ENCODE measurements at places on chromosomes 16 and 17. TPM values are rescaled to one million over a fixed set of nuclear protein-coding genes. Genes with fewer than 3 reads are reported as not detected.
A peak's percentile ranks its signal among the peaks of the same experiment; 100 is the strongest.

The TLCD3B gene
- 1.2 TPM for total RNA-seq

The GRIN2C gene
- not detected for total RNA-seq

The CTRB2 gene
- total RNA-seq, result not detected

The SPN gene
- 122 TPM for total RNA-seq

The KCNAB3 gene
- total RNA-seq, result 8.4 TPM

The RIPOR1 gene
- total RNA-seq, result 13.9 TPM

DNA sequence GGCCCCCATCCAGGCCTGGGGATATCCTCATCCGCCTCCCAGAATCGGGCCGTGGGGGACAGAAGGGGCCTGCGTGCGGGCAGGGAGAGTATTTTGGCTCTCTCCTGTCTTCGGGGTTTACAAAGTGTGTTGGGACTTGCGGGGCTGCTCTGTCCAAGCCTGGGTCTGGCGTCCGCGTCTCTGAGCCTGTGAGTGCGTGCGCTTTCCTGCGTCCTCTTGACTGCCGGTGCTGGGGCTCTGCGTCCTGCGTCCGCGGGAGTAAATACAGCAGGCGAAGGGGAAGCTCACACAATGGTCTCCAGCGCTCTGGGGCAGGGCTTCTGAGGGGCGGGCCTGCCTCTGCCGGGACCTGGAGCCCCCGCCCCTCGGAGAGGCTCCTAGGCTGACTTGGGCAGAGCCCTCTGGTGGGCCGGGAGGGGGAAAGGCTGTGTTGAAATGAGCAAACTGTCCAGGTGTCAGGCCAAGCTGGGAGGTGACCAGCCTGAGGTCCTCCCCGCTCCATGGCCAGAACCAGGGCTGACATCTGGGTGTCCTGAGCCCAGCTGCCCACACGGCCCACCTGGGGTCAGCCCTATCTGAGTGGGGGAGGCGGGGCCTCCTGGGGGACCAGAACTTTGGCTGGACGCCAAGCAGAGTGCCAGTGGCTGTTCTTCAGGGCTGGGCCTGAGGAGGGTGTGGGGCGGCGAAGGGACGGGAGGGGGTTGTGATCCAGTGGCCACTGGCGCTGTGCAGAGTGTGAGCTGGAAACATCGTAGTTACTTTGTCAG, 233.6 kb downstream of the SEC14L1 start:
- H3K27me3 ChIP-seq, result no peaks in the 10 kb centered on the region
- H3K4me1 ChIP-seq, result peaks cover 62% of the 10 kb centered on the region
- H3K36me3 ChIP-seq, result peaks cover 2% of the 10 kb centered on the region
- H3K4me3 ChIP-seq, result peak overlapping the region; percentile 81

- H3K27ac ChIP-seq, result no peak overlapping the region
- no peak overlapping the region for H3K4me3 ChIP-seq
- no peak for DNase-seq
- no peaks in the 10 kb centered on the region for H3K27me3 ChIP-seq
Measured at GRCh38 chr16:87361916-87362619, 21.5 kb downstream of the FBXO31 start.

- peaks cover 8% of the 10 kb centered on the region for H3K4me1 ChIP-seq
- H3K36me3 ChIP-seq, result no peaks in the 10 kb centered on the region
- no peak overlapping the region for H3K4me3 ChIP-seq
- no peak for DNase-seq
Measured at GRCh38 chr17:80224683-80225082, 4.5 kb downstream of the SLC26A11 start.

GRCh38 chr16:31001507-31002249, 8.8 kb downstream of the STX1B start:
- DNase-seq, result no peak
- H3K4me1 ChIP-seq, result no peaks in the 10 kb centered on the region
- no peaks in the 10 kb centered on the region for H3K27me3 ChIP-seq
- H3K27ac ChIP-seq, result no peak overlapping the region

- no peak overlapping the region for H3K4me3 ChIP-seq
- peaks cover 19% of the 10 kb centered on the region for H3K4me1 ChIP-seq
- no peaks in the 10 kb centered on the region for H3K36me3 ChIP-seq
- peak; percentile 28 for DNase-seq
Measured at GRCh38 chr17:33968350-33969044, 286.6 kb upstream of the CCL2 start.

- DNase-seq, result no peak
- no peak overlapping the region for H3K27ac ChIP-seq
- no peaks in the 10 kb centered on the region for H3K4me1 ChIP-seq
- H3K4me3 ChIP-seq, result no peak overlapping the region
- no peaks in the 10 kb centered on the region for H3K36me3 ChIP-seq
- peaks cover 3% of the 10 kb centered on the region for H3K27me3 ChIP-seq
Measured at GRCh38 chr17:43572368-43572980, 26.3 kb upstream of the ETV4 start.

- no peaks in the 10 kb centered on the region for H3K36me3 ChIP-seq
- H3K4me3 ChIP-seq, result no peak overlapping the region
- H3K4me1 ChIP-seq, result no peaks in the 10 kb centered on the region
- H3K27me3 ChIP-seq, result peaks cover 1% of the 10 kb centered on the region
- no peak for DNase-seq
Measured at GRCh38 chr16:11968577-11968976, 3.6 kb downstream of the TNFRSF17 start.

- peaks cover 15% of the 10 kb centered on the region for H3K27me3 ChIP-seq
- no peak overlapping the region for H3K27ac ChIP-seq
- no peak for DNase-seq
- H3K4me3 ChIP-seq, result no peak overlapping the region
Measured at GRCh38 chr16:27819356-27819755, 244.2 kb downstream of the GSG1L start.

GRCh38 chr17:7477392-7478275, 1.8 kb downstream of the ZBTB4 start:
- no peaks in the 10 kb centered on the region for H3K27me3 ChIP-seq
- H3K27ac ChIP-seq, result peak overlapping the region; percentile 92
- H3K4me3 ChIP-seq, result peak overlapping the region; percentile 90
- peaks cover 17% of the 10 kb centered on the region for H3K36me3 ChIP-seq

DNA sequence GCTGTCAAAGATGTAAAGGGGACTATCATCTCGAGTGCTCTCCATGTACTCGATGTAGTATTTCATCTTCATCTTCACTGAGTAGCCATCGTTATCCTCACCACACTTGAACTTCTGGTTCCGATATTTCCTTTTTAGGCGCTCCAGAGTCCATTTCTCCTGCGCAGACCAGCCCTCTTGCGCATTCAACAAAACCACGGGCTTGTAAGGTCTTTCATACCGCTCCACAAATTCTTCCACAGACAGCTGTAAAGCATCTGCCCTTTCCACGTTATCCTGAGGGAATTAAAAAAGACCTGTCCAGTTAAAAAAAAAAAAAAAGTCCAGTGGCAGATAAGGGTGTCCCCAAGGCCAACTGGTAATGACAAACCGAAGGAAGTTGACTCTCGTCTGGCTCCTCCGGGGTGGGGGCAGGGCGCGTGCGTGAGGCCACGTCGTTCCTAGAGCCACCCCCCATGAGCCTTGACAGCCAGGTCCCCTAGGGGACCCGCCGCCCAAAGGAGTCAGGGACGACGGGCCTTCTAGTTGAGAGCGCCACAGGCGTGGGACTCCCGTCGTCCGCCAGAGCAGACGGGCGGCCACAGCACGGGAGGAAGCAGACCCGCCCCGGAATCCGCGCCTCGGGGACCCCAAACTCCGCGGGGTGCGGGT, 701 bp downstream of the JMJD6 start:
- H3K36me3 ChIP-seq, result peaks cover 66% of the 10 kb centered on the region
- H3K4me3 ChIP-seq, result peak overlapping the region; percentile 98
- peak; percentile 80 for DNase-seq
- peak overlapping the region; percentile 94 for H3K27ac ChIP-seq
- peaks cover 39% of the 10 kb centered on the region for H3K4me1 ChIP-seq

DNA sequence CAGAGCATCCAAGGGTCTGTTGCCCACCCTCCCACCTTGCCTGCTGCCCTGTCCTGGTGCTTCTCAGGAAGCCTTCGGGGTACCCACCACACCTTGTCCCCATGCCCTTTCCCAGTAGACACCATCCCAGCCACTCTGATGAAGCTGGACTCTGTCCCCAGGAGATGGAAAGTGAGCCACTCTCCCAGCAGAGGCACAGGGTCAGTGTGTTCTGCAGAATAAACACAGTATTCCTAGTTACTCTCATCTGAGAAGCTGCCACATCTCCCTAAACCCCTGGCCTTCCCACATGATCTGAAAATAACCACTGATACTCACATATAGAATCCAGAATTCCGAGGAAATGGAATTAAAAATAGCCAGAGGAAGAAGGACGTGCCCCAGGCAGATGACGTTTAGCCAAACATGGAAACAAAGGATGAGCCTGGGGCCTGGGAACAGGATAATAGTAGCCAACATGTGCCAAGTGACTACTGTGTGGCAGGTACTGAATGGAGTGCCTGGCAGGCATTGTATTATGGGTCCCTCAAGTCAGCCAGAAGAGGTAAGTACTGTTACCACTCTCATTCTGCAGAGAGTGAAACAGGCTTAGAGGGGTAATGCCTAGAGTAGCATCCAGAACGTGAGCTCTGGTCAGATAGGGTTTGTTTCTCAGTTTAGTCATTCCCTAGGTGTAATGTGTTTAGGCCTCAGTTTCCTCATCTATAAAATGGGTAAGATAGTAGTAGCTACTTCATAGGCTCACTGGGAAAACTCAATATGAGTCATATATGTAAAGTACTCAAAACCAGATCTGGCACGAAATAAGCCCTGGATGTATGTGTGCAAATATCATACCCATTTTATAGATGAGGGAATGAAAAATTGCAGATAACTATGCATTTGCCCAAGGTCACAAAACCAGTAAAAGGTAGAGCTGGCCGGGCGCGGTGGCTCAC, 20.8 kb upstream of the PEMT start:
- H3K36me3 ChIP-seq, result peaks cover 2% of the 10 kb centered on the region
- H3K4me1 ChIP-seq, result peaks cover 4% of the 10 kb centered on the region

DNA sequence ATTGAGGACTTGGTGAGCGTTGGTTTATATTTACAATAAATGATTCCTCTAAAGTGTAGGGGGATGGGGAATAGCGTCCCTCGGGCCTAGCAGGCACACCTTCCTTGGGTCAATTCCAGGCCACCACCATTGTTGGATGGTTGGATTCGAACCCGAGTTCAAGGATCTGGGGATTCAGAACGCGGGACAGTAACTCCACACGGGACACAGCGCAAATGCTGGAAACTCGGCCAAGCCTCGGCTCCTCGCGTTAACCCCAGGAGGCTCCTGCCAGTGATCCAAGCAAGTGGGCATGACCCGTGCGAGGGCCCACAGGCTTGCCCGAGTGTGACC, 613 bp downstream of the B9D1 start:
- peaks cover 4% of the 10 kb centered on the region for H3K27me3 ChIP-seq
- no peak overlapping the region for H3K27ac ChIP-seq
- no peak for DNase-seq
- H3K4me3 ChIP-seq, result peak overlapping the region; percentile 82

GRCh38 chr17:80683625-80684104, 139.0 kb downstream of the RPTOR start:
- no peak overlapping the region for H3K4me3 ChIP-seq
- peaks cover 24% of the 10 kb centered on the region for H3K4me1 ChIP-seq
- no peak overlapping the region for H3K27ac ChIP-seq
- no peak for DNase-seq

- no peaks in the 10 kb centered on the region for H3K36me3 ChIP-seq
- H3K27ac ChIP-seq, result no peak overlapping the region
- no peak overlapping the region for H3K4me3 ChIP-seq
- peaks cover 4% of the 10 kb centered on the region for H3K27me3 ChIP-seq
- no peak for DNase-seq
Measured at GRCh38 chr17:56150649-56151048, 2.6 kb upstream of the ANKFN1 start.

GRCh38 chr17:74356646-74357465, 4.8 kb downstream of the BTBD17 start:
- no peaks in the 10 kb centered on the region for H3K36me3 ChIP-seq
- no peak overlapping the region for H3K4me3 ChIP-seq
- peaks cover 2% of the 10 kb centered on the region for H3K4me1 ChIP-seq

DNA sequence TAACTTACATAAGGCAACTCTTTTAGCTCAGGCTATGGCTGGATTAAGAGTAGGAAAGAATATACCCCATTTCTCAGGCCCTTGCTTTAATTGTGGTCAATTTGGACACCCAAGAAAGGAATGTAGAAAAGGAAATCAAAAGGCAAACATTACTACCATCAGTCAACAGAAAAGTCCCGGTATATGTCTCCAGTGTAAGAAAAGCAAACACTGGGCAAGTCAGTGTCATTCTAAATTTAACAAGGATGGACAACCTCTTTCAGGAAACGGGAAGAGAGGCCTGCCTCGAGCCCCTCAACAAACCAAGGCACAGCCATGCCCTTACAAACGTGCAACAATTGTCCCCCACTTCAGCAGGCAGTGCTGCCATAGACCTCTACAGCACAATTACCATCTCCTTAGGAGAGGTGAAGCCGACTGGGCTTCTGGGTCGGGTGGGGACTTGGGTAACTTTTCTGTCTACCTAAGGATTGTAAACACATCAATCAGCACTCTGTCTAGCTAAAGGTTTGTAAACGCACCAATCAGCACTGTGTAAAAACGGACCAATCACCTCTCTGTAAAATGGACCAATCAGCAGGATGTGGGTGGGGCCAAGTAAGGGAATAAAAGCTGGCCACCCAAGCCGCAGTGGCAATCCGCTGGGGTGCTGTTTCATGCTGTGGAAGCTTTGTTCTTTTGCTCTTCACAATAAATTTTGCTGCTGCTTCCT, 12.4 kb downstream of the MRPL58 start:
- H3K4me3 ChIP-seq, result peak overlapping the region; percentile 30
- H3K4me1 ChIP-seq, result peaks cover 14% of the 10 kb centered on the region
- H3K27ac ChIP-seq, result no peak overlapping the region
- peak; percentile 47 for DNase-seq

DNA sequence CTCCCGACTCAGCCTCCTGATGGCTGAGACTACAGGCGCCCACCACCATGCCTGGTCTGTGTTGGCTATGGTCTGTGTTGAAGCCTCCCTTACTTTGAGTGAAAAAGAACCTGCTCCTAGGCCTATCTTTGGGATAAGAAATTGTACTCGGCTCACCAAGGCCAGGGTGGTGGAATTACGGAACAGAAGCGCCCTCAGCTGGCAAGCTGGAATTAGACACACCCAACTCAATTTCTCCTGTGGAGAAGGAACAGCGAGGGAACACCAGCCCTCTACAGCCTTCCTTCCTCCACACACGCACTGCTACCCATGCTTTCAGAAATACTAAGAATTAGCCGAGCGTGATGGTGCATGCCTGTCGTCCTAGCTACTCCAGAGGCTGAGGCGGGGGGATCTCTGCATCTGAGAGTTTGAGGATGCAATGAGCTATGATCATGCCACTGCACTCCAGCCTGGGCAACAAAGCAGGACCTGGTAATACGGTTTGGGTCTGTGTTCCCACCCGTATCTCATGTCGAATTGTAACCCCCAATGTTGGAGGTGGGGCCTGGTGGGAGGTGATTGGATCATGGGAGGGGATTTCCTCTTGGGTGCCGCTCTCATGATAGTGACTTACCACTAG, 40.1 kb upstream of the RBBP6 start:
- peak; percentile 5 for DNase-seq
- H3K36me3 ChIP-seq, result no peaks in the 10 kb centered on the region
- no peaks in the 10 kb centered on the region for H3K4me1 ChIP-seq
- H3K27me3 ChIP-seq, result peaks cover 30% of the 10 kb centered on the region
